ENCODE measurements at places on chromosomes 13 and 19. TPM values are rescaled to one million over a fixed set of nuclear protein-coding genes. Genes with fewer than 3 reads are reported as not detected.
A peak's percentile ranks its signal among the peaks of the same experiment; 100 is the strongest.

DNA sequence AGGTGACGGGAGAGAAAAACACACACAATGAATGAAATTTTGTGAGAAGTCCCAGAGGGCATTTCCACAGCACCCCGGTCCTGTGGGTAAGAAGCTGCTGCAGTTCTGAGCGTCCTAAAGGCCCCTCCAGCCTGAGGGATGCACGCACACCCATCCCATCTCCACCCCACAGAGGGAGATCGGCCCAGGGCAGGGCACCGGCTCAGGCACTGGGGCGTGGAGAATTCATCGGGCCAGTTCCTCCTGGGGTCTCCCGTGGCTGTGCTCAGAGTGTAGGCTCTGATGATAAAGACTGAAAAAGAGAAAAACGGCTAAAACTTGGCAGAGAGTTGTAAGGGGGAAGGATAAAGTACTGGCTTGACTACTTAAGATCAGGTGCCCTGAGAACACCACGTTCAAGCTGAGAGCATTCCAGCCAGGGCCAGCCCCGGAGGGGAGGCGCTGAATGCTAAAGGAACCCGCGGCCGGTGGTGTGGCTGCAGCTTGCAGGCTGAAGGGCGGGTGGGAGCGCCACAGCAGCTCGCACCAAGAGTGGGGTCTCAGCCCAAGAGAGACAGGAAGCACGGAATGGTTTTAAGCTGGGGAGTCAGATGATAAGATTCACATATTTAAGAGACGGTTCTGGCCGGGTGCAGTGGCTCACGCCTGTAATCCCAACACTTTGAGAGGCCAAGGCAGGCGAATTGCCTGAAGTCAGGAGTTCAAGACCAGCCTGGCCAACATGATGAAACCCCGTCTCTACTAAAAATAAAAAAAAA is 121.9 kb upstream of the SPACA7 start:
- DNase-seq, result no peak
- H3K4me3 ChIP-seq, result no peak overlapping the region
- no peak overlapping the region for H3K27ac ChIP-seq
- no peaks in the 10 kb centered on the region for H3K36me3 ChIP-seq
- peaks cover 77% of the 10 kb centered on the region for H3K27me3 ChIP-seq

DNA sequence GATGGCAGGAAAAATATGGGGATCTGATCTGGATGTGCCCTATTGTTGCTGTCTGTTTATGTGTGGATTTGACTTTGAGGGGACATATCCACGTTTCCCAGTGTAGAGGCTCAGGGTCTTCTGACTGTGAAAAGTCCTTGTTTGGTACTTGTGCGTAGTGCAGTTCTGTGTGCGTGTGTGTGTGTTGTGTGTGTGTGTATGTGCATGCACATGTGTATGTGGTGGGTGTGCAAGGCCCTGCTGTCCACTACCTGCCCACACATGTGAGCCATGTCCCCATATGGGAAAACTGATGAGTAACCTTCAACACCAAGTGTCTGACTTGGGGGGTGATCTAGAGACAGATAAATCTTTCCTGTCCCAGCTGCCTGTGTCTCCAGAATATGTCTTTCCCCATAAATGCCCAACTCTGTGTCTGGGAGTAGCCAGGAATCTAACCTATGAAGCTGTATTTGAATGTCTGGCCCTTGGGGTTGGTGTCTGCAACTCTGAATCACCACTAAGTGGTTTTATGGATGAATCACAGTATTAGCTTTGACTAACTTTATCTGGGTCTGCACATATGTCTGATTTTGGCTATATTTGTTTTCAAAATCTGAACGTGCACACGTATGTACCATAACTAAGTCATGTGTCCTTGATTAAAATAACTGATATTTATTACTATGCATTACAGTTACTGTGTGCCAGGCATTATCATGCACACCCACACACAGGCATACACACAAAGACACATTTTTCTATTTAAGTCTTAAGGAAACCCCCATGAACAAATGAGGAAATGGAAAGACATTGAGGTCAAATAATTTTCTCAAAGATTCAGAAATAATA is 17.4 kb downstream of the KLK2 start:
- peaks cover 19% of the 10 kb centered on the region for H3K27me3 ChIP-seq
- H3K27ac ChIP-seq, result no peak overlapping the region
- H3K36me3 ChIP-seq, result no peaks in the 10 kb centered on the region
- no peaks in the 10 kb centered on the region for H3K4me1 ChIP-seq

- no peak overlapping the region for H3K27ac ChIP-seq
- H3K27me3 ChIP-seq, result peaks cover 52% of the 10 kb centered on the region
- DNase-seq, result no peak
- H3K4me1 ChIP-seq, result no peaks in the 10 kb centered on the region
- no peak overlapping the region for H3K4me3 ChIP-seq
These were observed 301.6 kb downstream of the TEX29 start for GRCh38 chr13:111622051-111622531.

DNA sequence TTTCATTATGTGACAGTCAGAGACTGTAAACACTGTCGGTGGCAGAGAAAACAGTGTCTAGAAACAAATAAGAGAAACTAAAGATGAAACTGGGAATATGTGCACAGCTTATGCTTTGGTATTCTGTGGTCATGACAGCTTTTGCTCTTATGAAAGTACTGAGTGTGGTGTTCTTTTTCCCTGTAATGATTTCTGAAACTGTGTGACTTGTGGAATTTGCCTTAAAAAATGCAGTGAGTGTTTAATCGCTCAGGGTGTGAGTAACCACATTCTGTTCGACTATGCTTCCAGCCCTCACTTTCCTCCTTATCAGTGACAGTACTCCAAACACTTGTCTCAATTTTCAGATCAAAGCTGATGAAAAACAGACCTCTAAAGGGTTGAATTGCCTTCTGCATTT is 66.9 kb upstream of the DIAPH3 start:
- H3K4me3 ChIP-seq, result no peak overlapping the region
- DNase-seq, result no peak

- DNase-seq, result peak; percentile 82
- H3K27me3 ChIP-seq, result no peaks in the 10 kb centered on the region
- H3K27ac ChIP-seq, result peak within 1 kb of the TSS; percentile 71
These were observed at the start of gene TSHZ3 for GRCh38 chr19:31349160-31349881. Gene TSHZ3, minus strand, starts transcription at chr19:31349436. Its CDS starts 217 bp downstream, at chr19:31349219.

- H3K4me1 ChIP-seq, result no peaks in the 10 kb centered on the region
- no peaks in the 10 kb centered on the region for H3K27me3 ChIP-seq
- H3K4me3 ChIP-seq, result no peak overlapping the region
- H3K27ac ChIP-seq, result no peak overlapping the region
- no peaks in the 10 kb centered on the region for H3K36me3 ChIP-seq
These were observed 181.5 kb downstream of the FOXO1 start for GRCh38 chr13:40484974-40485373.

The EFNB2 gene
- 5.2 TPM for total RNA-seq

The MISP gene
- 0.11 TPM for total RNA-seq

The CEACAM16 gene
- not detected for total RNA-seq

Data from A673 (cell line).